ENCODE measurements at places on chromosomes 11 and 22. TPM values are rescaled to one million over a fixed set of nuclear protein-coding genes. Genes with fewer than 3 reads are reported as not detected.

The NRIP3 gene
- total RNA-seq, result 5.3 TPM

The EXPH5 gene
- 3.2 TPM for total RNA-seq

The PLAAT5 gene
- 1.8 TPM for total RNA-seq

DNA sequence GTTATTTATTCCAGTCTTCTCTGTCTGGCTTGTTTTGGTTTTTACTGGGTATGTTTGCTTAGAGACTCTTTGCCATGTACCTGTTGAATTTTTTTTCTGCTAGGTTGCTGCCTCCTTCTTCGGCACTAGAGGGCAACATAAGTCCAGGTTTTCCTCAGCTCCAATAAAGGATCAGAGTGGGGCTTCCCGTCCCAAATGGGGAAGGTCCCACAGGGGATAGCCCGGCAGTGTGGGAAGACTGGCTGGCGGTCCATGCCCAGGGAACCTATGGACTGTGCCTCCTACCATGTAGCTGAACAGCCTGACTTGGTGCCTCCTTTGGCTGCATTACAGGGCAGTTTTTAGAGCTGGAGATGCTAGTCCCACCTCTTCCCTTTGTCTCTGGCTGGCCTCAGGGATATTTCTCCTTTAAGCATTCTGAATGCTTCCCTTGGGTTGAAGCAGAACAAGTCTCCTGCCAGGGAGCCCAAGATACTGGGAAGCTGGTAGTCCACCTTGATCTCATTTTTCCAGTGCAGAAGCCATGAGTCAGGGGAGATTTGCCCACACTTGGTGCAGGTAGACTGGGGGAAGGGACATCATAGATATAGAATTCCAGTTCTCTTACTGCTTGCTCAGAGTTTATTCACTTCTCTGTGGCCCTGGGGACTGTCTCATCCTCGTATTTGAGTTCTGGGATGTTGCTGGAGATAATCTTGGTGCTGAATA lies 60.2 kb downstream of the BRD1 start:
- DNase-seq, result no peak
- peaks cover 1% of the 10 kb centered on the region for H3K36me3 ChIP-seq
- no peaks in the 10 kb centered on the region for H3K4me1 ChIP-seq
- H3K4me3 ChIP-seq, result no peak overlapping the region
- H3K27ac ChIP-seq, result no peak overlapping the region
- no peaks in the 10 kb centered on the region for H3K27me3 ChIP-seq

- H3K27me3 ChIP-seq, result no peaks in the 10 kb centered on the region
- DNase-seq, result peak; percentile 24
- H3K27ac ChIP-seq, result no peak overlapping the region
- H3K4me1 ChIP-seq, result peaks cover 11% of the 10 kb centered on the region
Observed at GRCh38 chr11:122007601-122008071, 108.4 kb downstream of the BLID start.

The NLRP10 gene
- total RNA-seq, result 0.14 TPM

GRCh38 chr11:44711787-44712608 lies 14.8 kb upstream of the TSPAN18 start:
- no peaks in the 10 kb centered on the region for H3K36me3 ChIP-seq
- no peaks in the 10 kb centered on the region for H3K27me3 ChIP-seq
- no peak for DNase-seq
- no peak overlapping the region for H3K4me3 ChIP-seq

DNA sequence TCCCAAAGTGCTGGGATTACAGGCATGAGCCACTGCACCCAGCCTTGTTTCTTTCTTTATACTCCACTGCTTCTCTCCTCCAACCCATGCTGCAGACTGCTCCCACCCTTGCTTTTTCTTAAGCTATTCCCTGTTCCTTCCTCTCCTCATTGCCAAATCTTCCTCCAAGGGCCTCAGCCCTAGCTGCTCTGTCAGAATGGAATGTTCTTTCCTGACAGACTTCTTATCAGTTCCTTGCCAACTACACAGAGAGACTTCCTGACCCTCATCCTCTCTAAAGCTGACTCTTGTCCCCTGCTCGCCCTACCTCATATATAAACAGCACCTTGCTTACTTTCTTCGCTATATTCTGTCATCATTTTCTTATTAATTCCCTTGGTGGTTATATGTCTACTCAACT lies 16.9 kb upstream of the PIK3C2A start:
- no peak overlapping the region for H3K4me3 ChIP-seq
- no peak for DNase-seq
- no peak overlapping the region for H3K27ac ChIP-seq
- no peaks in the 10 kb centered on the region for H3K4me1 ChIP-seq
- no peaks in the 10 kb centered on the region for H3K27me3 ChIP-seq

The NCF4 gene
- total RNA-seq, result 38.1 TPM

The FGF19 gene
- total RNA-seq, result not detected

DNA sequence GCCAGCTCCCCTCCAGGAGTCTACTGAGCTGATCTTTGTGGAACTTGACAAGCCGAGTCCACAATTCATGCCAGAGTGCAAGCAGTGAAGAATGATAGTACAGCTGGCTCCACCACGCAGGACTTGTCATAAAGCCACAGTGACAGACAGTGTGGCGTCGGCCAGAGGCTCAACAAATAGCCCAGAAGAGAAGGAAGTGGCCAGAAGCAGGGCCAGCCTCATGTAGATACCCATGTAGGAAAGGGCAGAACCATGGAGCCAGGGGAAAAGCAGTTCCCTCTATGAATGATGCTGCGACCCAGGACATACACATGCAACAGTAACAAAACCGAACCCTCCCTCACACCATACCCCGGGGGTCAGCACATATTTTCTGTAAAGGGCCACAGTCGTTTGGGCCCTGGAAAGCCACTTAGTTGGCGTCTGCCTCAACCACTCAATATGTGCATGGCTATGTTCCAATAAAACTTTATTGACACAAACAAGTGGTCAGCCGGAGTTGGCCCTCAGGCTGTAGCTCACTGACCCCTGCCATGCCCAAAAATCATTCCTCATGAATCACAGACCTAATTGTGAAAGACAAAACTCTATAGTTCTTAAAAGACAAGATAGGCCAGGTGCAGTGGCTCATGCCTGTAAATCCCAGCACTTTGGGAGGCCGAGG lies 161.4 kb downstream of the BRD1 start:
- peaks cover 9% of the 10 kb centered on the region for H3K4me1 ChIP-seq
- no peak for DNase-seq
- no peaks in the 10 kb centered on the region for H3K36me3 ChIP-seq
- no peak overlapping the region for H3K4me3 ChIP-seq
- no peaks in the 10 kb centered on the region for H3K27me3 ChIP-seq
- H3K27ac ChIP-seq, result peak overlapping the region; percentile 26

DNA sequence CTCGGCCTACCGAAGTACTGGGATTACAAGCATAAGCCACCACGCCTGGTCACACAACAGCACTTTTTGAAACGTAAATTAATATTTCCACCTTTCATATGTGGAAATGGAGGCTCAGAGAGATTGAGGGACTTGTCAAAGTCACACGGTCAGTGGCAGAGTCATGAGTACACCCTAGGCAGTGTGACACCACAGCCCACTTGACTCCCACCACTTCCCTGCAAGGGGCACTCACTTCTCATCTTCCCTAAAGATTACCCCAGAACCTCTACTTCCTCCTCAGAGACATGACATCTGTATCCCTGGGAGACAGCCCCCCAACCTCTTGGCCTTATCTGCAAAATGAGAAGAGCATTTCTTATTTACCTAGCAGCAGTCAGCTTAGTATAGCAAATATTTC lies 16.5 kb upstream of the MYOD1 start:
- H3K27me3 ChIP-seq, result no peaks in the 10 kb centered on the region
- H3K4me1 ChIP-seq, result no peaks in the 10 kb centered on the region
- no peak for DNase-seq

DNA sequence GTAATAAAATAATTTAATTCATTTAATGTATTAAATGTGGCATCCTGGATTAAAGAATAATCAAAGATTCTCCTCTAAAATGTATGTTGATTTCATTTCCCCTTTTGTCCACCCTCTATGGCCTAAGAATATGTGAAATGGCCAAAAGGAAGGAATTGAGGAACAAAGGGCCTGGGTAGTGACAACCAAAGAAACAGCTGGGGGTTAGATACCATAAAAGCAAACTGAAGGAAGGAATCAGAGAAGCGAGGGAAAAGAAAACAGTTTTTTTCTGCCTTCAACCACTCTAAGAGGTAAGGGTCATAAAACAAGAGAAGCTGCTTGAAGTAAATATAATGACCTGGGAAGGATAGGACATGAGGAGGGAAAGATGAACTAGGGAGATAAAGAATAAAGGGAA lies 139.3 kb downstream of the FAM76B start:
- H3K4me3 ChIP-seq, result no peak overlapping the region
- peaks cover 32% of the 10 kb centered on the region for H3K4me1 ChIP-seq
- H3K27ac ChIP-seq, result no peak overlapping the region
- DNase-seq, result no peak
- H3K27me3 ChIP-seq, result no peaks in the 10 kb centered on the region

The IL10RA gene
- 36.4 TPM for total RNA-seq

The MMP8 gene
- not detected for total RNA-seq

GRCh38 chr11:26276798-26277424 lies 55.0 kb upstream of the ANO3 start:
- no peaks in the 10 kb centered on the region for H3K4me1 ChIP-seq
- no peaks in the 10 kb centered on the region for H3K27me3 ChIP-seq
- H3K4me3 ChIP-seq, result no peak overlapping the region
- no peaks in the 10 kb centered on the region for H3K36me3 ChIP-seq
- no peak overlapping the region for H3K27ac ChIP-seq

- H3K36me3 ChIP-seq, result peaks cover 50% of the 10 kb centered on the region
- H3K4me1 ChIP-seq, result no peaks in the 10 kb centered on the region
- no peak for DNase-seq
- no peak overlapping the region for H3K4me3 ChIP-seq
- H3K27me3 ChIP-seq, result no peaks in the 10 kb centered on the region
- no peak overlapping the region for H3K27ac ChIP-seq
Observed at GRCh38 chr11:45933131-45933831, 10.8 kb downstream of the LARGE2 start.

GRCh38 chr11:79039122-79039521 lies 401.7 kb downstream of the TENM4 start:
- H3K27ac ChIP-seq, result no peak overlapping the region
- H3K4me3 ChIP-seq, result no peak overlapping the region
- no peaks in the 10 kb centered on the region for H3K27me3 ChIP-seq
- H3K4me1 ChIP-seq, result peaks cover 4% of the 10 kb centered on the region
- DNase-seq, result no peak
- H3K36me3 ChIP-seq, result no peaks in the 10 kb centered on the region

- DNase-seq, result no peak
- no peaks in the 10 kb centered on the region for H3K27me3 ChIP-seq
- H3K27ac ChIP-seq, result no peak overlapping the region
- H3K4me1 ChIP-seq, result no peaks in the 10 kb centered on the region
- H3K4me3 ChIP-seq, result no peak overlapping the region
Observed at GRCh38 chr11:45484326-45484883, 181.0 kb downstream of the CHST1 start.

The EPS8L2 gene
- total RNA-seq, result 75.9 TPM

The SMC1B gene
- not detected for total RNA-seq

DNA sequence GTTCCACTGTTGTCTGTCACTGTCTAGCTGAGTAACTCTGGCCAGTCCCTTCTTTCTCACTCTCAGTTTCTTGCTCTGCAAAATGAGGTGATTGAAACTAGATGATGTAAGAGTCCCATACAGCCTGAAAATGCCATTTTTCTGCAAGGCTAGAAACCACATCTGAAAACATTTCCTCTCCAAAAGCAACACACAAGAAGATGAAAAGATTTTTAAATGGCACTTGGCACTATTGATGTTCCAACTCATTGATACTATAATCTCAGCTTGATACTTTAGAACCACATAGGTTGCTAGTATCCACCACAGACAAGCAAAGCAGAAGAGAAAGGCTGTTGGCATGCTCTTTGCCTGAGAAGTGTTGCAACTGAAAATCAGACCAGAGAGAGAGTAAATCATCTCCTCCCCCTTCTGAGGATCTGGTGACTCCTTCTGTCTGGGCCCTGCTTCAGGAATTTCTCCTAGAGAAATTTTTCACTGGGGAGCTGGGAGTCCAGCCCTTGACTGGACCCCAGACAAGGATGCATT lies 1217.9 kb downstream of the LRRC4C start:
- no peaks in the 10 kb centered on the region for H3K4me1 ChIP-seq
- no peaks in the 10 kb centered on the region for H3K36me3 ChIP-seq
- no peak for DNase-seq
- H3K27ac ChIP-seq, result no peak overlapping the region

DNA sequence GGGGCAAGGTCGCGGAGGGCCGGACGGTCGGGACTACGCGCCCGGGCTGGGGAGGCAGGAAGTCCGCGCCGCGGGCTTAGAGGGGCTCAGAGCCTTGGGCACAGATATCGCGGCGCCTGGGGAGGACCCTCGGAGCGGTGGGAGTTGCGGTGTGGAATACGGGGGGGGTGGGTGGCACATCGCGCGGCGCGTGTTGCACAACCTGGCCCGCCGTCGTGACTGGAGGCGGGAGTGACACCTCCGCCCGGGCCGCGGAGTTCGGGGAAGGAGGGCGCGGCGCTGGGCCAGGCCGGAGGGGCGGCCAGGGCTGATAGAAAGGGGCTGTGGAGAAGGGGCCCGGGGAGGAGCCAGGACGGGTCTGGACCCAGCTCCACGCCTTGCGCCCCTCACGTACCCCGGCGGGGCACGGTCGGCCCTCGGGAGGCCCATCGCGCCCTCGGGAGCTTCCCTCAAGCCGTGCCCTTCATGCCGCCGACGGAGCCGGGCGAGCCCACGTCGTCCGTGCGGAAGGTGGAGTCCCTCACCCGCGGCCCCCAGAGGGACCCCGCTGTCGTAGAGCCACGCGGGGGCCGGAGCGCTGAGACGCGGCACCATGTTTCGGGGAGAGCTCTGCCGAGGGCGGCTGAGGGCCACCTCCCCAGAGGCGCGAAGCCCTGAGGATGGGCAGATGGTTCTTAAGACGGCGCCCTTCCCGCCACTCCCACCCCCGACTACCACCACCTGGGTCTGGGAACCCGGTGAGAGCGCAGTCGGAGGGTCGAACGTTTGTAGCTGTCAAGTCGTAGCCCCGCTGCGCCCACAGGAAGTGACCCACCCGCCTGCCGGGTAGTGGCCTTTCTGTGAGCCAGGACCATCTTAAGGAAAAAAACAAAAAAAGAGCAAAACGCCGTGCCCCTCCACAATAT lies 729 bp downstream of the IL17RA start:
- peaks cover 13% of the 10 kb centered on the region for H3K4me1 ChIP-seq
- peak overlapping the region; percentile 89 for H3K27ac ChIP-seq
- H3K4me3 ChIP-seq, result peak overlapping the region; percentile 98
- DNase-seq, result no peak
- no peaks in the 10 kb centered on the region for H3K27me3 ChIP-seq

DNA sequence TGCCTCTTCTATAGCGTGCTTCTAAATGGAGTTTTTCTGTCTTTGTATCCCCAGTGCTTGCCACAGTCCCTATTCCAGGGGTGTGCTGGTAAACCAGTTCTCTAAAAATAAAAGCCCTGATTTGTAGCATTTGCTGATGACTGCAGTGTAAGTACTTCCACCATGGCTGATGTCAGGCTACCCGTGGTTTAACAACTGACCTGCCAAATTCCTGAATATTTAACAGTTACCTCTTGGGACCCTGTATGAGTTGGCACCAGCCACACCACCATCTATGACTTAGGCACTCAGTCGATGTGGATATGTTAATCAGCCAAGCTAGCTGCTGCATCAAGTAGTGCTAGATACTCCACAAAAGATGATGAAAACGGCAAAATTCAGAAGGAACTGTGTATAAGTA lies 94.0 kb upstream of the MTNR1B start:
- no peak overlapping the region for H3K4me3 ChIP-seq
- H3K36me3 ChIP-seq, result no peaks in the 10 kb centered on the region
- H3K27ac ChIP-seq, result no peak overlapping the region
- H3K4me1 ChIP-seq, result no peaks in the 10 kb centered on the region

- H3K4me3 ChIP-seq, result no peak overlapping the region
- no peaks in the 10 kb centered on the region for H3K27me3 ChIP-seq
- no peaks in the 10 kb centered on the region for H3K36me3 ChIP-seq
Observed at GRCh38 chr11:131993246-131993645, 622.8 kb downstream of the NTM start.

GRCh38 chr11:72446929-72447769 lies 12.8 kb upstream of the CLPB start:
- H3K4me3 ChIP-seq, result no peak overlapping the region
- no peaks in the 10 kb centered on the region for H3K27me3 ChIP-seq
- no peaks in the 10 kb centered on the region for H3K4me1 ChIP-seq
